ENCODE measurements at places on chromosomes 12 and 14.

DNA sequence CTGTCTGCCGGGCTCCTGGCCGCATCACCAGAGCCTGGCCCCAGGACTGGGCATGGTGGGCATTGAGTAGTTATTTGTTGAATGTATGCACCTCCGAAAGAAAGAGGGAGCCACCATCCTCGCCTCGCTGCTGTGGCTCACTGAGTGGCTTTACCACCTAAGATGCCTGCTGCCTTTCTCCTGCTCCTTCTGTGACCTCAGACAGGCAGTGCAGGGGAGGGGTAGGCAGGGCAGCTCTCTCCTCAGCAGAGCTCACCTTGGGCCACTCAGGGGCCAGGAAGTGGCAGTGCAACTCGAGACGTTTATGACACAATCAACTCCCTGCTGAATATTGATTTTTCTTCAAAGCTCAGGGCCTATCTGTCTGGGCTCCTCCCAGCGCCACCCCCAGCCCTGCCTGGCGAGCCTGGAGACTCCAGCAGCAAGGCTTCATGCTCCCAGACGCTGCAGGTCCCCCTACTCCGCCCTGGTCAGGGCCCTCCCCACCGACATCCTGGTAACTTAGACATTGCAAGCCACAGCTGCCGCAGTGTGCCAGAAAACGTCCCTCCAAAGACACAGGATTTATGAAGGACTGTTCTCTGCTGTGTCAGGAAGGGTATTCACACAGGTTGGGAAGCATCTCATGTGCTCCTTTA is 84.3 kb upstream of the DIO3 start:
- DNase-seq, result no peak

GRCh38 chr14:55071870-55072640 is 20.6 kb downstream of the MAPK1IP1L start:
- DNase-seq, result peak; percentile 23

GRCh38 chr14:101504096-101504948 is 57.0 kb upstream of the DIO3 start:
- DNase-seq, result no peak

DNA sequence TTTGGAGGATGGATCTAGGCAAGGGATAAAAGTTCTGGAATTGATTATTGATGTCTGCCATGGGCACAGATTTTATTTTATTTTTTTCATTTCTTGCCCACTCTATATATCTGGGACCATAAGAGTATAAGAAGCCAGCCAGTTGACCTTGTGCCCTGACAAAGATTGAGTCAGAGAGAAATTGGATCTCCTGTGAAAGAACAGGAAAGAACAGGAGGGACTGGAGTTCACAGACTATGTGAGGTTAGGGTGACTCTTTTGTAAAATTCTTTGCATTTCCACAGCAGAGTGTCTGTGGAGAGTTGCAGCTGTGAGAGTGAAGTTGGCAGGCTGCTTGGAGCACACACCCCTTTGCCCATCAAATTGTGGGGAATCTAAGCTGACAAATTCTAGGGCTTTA is 358.4 kb upstream of the TBX3 start:
- no peak for DNase-seq

DNA sequence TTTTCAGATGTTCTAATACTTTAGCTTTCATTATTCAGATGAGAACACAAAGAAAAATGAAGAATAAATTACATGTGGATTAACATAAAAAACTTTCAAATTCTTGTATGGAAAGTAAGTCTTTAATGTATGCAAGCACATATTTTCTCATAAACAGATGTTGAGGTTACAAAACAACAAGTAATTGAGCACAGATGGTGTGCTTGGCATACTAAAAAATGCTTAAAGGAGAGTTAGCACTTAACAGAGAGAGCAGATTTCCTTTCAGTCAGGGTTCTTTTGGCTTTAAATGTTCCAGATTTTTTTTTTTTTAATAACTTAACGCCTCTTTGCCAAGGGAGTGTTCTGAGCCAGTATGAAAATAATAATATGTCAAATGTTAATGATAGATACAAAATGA is 96.0 kb downstream of the RASSF9 start:
- DNase-seq, result no peak

- no peak for DNase-seq
Observed at GRCh38 chr14:50039734-50040400, 76.5 kb downstream of the VCPKMT start.

DNA sequence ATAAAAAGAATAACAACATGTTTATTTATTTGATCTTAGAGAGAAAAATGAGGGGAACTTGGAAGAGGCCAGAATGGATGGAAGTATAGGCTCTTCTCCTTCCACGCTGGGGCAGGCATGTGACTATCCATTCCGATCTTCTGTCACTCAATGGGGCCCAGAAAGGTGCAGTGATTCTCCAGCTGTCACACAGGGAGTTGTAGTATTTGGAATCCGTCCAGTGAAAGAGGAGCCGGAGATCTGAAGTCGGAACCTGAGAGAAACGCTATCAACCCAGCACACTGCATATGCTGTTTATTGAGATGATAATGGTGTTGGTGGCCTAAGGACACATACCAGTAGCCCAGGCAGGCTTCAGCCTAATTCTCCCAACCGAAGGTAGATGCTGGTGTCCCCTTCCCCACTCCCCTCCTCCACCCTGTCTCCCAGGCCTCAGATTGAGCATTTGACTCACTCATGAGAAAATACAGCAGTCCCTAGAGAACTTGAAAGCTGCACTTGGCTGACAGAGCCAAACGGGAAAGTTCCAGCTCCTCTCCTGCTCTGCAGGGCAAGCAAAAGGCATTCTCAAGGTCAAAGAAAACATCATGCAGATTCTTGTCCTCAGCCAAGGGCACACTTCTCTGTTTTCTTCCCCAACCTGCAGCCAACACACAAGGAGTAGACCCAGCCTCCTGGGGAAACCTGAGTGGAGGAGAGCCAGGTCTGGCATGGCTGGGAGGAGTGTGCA is 100.4 kb downstream of the IRF2BPL start:
- DNase-seq, result no peak

GRCh38 chr14:23816371-23816770 is 137.2 kb upstream of the DHRS4 start:
- no peak for DNase-seq

GRCh38 chr12:58184212-58184611 is 242.8 kb downstream of the ATP23 start:
- DNase-seq, result no peak

GRCh38 chr12:102757154-102757881 is 159.7 kb downstream of the PAH start:
- no peak for DNase-seq

DNA sequence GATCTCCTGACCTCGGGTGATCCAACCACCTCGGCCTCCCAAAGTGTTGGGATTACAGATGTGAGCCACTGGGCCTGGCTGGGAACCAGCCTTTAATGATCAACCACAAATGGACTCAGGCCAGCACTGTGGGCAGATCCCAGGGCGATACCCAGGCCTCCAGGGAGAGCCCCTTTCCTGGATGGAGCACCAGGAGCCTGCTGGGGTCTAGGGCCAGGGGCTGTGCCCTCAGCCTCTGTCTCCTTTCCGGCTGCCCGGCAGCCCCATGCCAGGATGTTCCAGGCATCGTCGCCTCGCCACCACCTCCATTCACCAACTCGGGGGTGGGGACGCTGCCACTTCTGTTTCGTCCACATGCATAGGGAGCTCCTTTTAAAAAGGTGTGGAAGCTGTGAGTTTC is 2.3 kb downstream of the ADGRD1 start:
- DNase-seq, result no peak

- no peak for DNase-seq
Observed at GRCh38 chr12:100857418-100857817, 62.8 kb downstream of the ANO4 start.

DNA sequence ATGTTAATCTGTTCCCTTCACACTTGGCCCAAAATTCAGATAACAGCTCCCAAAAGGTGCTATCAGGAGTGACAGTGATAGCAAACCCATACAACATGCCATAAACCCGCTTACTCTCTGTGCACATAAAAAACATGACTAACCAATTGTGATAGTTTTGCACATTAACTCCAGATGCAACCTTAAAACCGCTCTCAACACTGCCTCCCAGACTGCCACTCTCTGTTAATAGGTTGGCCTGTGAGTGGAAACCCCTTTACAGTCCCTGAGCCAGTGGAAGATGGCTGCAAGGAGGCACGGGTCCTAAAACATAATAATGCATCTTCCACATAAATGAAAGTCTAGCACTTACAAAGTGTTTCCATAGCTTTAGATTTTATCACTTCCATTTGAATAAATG is 12.0 kb upstream of the TMTC1 start:
- no peak for DNase-seq

- DNase-seq, result no peak
Observed at GRCh38 chr14:19917955-19918518, 2.4 kb upstream of the OR4K5 start.

DNA sequence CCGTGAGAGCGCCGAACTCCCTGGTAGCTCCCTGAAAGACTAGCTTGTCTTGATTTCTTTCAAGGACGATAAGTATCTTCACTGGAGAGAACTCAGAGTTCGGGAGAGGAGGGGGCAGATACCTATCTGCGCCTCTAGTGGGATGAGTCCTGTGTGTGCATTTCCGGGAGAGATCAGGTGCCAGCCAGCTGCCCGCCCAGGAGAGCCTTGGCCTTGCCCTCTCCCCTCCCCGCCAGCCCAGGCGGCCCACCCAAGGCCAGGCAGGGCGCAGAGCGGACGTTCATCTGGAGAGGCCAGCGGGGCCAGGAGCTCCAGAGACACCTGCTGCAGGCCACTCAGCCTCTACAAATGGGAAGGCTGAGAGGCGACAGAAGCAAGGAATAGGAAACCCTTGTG is 1.0 kb downstream of the CD9 start:
- DNase-seq, result no peak

- no peak for DNase-seq
Observed at GRCh38 chr12:60337839-60338549, 742.2 kb downstream of the SLC16A7 start.

GRCh38 chr12:104494137-104494792 is 37.5 kb downstream of the CHST11 start:
- peak; percentile 18 for DNase-seq

- no peak for DNase-seq
Observed at GRCh38 chr14:99517643-99518381, 36.6 kb downstream of the CCNK start.

- no peak for DNase-seq
Observed at GRCh38 chr12:9888665-9889273, 7.5 kb downstream of the KLRF2 start.

GRCh38 chr12:50747817-50748216 is 16.1 kb upstream of the ATF1 start:
- DNase-seq, result no peak

DNA sequence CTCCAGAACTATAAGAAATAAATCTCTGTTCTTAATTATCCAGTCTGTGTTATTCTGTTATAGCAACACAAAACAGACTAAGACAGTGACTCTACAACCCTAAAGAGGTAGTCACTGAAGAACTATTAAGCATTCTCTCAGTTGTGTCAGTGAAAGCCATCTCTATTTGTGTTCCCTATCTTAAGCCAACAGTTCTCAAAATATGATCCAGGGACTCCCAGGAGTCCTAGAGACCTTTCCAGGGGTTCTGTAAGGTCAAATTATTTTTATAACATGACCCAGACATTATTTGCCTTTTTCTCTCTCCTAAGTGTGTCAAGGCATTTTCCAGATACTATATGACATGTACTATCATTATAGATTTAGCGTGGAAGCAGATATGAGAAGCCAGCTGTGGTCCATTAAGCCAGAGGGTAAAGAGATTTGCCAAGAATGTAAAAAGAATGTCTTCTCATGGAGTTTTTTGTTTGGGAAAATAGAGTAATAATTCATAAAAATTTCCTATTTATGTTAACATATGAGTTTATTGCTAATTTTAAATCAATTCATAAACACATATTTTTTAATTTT is 315.8 kb downstream of the RGS6 start:
- no peak for DNase-seq

- DNase-seq, result peak; percentile 51
Observed at GRCh38 chr14:69612014-69612782, 802 bp downstream of the SUSD6 start.

DNA sequence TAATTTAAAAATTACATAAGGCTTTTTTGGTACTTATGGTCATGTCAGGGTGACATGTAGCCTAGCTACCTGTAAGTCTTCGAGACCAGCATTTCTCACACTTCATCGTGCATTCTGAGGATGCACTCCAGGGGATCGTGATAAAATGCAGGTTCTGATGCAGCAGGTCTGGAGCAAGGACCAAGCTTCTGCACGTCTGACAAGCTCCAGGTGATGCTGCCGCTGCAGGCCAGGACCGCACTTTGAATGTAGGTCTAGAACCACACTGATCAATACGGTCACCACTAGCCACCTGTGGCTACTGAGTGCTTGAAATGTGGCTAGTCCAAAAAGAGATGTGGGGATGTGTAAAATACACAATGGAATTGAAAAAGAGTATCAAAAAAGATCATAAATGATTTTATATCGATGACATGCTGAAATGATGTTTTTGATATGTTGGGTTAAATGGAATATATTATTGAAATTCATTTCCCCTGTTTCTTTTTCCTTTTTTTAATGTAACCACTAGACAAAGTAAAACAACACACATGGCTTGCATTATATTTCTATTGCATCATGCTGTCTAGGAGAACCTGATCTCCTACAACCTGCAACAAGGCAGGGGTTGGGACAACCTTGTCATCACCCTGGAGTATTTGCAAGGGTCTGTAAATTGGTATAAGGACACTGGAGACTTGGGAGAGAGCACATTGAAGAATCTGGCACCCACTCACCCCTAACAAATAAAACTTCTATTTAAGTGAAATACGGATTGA is 142.4 kb downstream of the DPF3 start:
- no peak for DNase-seq

- DNase-seq, result no peak
Observed at GRCh38 chr14:73789989-73790581, 61.5 kb upstream of the PTGR2 start.

- DNase-seq, result no peak
Observed at GRCh38 chr14:51395361-51395849, 155.4 kb downstream of the TMX1 start.

GRCh38 chr12:40552868-40553267 is 139.4 kb upstream of the CNTN1 start:
- no peak for DNase-seq

- DNase-seq, result peak; percentile 27
Observed at GRCh38 chr14:55129086-55129427, at the start of gene LGALS3. Gene LGALS3 (plus strand): TSS chr14:55129252. CDS start chr14:55137374, 8,122 bp downstream.

- DNase-seq, result no peak
Observed at GRCh38 chr12:12902036-12902435, 10.7 kb downstream of the GPRC5A start.
